ENCODE measurements at places on chromosomes 7 and 10.

- no peak for DNase-seq
Measured at GRCh38 chr7:44460325-44460724, 30.1 kb downstream of the NUDCD3 start.

DNA sequence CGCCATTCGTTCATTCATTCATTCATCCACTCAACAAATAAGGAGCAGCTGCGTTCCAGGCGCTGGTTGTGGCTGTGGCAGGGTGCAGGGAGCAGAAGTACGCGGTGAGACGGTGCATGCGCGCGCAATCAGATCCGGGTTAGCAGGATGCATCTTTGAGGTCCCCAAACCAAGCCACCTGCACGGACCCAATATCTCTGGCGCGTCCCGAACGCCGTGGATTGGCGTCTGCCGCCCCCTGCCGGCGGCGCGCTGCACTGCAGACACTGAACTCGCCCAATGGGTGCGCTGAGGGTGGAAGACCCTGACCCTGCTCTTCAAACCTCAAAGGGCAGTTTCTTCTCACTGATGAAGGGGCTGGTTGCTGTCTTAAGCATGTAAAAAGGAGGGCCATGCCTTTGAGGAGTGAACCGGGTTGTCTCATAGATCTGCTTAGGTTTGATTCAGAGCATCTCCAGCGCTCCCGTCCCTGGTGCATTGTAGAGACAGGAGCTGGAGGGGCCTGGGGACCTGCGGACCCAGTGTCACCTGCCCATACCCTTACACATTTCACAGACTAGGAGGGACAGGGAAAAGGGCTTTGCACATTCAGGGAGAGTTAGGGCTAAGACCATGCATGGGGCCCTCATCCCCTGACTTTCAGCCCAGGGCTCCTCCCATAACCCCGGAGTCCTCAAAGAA, 102.5 kb downstream of the RAMP3 start:
- DNase-seq: peak; percentile 22

DNA sequence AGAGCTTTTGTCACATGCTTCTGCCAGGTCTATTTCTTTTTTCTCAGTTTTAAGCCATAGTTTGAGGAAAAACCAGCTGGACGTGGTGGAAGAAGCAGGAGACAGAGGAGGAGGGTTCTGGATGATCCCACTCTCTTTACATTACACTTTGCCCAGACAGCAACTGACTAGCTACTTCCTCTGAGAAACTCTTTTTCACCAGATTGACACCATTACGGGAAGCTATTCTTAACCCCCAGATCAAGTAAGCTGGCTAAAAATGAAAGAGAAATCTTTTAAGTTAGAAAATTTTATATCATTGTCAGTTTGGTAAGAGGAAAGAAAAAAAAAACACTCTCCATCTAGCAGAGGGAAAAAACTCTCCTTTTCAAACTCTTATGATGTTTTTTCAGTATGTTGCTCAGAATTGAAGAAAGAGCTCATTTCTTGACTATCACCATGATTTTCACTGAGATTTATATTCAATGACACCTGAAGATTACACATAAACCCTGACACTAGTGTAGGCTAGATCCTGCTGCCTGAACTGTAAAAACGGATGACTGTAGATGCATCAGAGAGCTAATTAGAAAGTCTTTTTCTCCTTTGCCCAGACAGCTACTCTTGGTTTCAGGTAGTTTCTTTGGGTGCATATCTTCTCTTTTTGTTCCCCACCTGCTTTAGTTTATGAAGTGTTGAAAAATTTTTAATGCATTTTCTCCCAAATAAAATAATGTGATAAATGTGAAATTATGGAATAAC, 203.1 kb downstream of the TFEC start:
- no peak for DNase-seq

DNA sequence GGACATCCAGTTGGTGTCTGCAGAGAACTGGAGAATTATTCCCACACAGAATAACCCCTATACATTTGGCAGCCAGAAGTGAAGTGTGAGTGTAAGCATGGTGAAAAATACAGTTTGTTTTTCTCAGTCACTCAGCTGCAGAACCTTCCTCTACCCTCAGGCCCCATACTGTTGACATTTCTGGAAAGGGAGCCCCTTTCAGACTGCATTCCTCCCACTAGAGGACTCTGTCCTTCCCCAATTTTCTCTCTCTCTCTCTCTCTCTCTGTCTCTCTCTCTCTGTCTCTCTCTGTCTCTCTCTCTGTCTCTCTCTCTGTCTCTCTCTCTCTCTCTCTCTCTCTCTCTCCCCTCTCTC, 86.8 kb upstream of the STEAP1B start:
- no peak for DNase-seq

GRCh38 chr10:47423476-47423875, 39.4 kb upstream of the ZNF488 start:
- no peak for DNase-seq

GRCh38 chr10:78283069-78283682, 249.5 kb downstream of the RPS24 start:
- DNase-seq: no peak

- DNase-seq: peak; percentile 57
Measured at GRCh38 chr10:61621605-61622051, 41.1 kb upstream of the CABCOCO1 start.

DNA sequence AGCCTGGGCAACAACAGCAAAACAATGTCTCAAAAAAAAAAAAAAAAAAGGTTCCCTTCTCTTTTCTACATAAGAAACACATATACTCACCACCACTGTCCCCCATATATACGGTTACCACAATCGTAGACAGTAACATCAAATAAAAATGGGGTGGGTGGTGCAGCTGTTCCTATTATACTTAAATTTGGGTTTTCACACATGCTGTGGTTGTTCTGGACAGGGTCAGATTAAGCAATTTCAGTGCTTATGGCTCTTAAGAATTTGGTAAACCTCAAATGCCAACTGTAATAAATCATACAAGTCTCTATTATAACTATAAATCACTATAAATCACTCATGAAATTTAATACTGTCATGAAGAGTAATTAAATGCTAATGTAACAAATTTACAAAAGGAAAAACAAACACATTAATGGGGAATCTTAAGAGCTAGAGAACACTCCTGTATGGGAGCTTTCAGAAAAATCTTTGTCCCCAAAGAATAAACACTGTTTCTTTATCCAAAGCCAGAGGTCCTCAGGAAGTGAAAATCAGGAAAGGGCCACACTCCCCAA, 143.6 kb downstream of the GLI3 start:
- DNase-seq: no peak

- DNase-seq: no peak
Measured at GRCh38 chr10:89535171-89536012, at the start of gene SLC16A12. Gene SLC16A12, minus strand, starts transcription at chr10:89535594. Its CDS starts 73,016 bp downstream, at chr10:89462578.

- no peak for DNase-seq
Measured at GRCh38 chr10:22682237-22683139, 31.9 kb downstream of the PIP4K2A start.

DNA sequence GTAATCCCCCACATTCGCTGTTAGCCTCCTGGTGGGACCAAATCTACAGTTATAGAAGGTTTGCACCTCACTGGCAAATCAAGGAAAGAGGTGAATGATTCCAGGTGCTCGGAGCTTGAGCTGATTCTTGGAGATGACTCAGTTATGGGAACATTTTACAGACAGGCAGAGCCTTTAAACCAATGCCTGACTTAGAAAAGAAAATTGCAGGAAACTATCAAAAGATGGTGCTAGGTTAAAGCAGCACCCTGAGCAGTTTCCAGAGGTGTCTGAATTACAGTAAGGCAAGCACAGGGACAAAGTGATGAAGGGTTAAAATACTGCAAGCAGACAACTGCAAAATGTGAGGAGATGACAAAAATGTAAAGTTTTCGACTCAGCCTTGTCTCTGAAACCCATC, 2.9 kb downstream of the LRRTM3 start:
- no peak for DNase-seq

DNA sequence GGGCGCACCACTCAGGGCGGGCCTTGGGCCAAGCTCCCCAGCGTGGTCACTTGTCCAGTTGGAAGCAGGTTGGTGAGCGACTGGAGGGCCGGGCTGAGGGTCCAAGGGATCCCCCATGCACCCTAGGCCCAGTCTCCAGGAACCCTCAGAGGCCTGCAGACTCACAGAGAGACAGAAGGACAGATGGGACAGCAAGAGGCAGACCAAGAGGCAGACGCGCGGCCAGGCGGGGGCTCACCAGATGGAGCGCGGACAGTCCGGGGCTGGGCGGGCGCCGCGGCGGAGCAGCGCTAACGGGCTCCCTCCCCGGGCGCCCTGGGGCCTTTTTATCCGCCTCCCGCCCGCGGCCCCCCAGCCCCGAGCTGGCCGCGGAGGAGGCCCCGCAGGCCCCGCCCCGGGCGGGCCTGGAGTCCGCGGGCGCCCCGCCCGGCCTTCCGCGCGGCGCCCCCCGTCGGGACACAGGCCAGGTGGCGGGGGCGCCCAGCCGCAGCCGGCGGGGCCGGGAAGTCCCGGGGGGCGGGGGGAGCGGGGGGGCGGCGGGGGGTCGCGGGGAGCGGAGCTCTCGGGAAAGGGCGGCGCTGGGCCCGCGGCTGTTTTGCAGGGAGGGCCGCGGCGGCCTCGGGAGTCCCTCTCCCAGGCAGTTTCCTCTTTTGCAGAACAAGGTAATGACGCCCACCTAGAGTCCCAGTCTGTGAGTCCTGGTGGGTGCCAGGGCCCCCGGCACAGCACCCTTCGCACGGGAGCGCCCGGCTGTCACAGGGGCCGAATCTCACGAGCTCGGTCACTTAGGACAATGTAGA, at the start of gene LOXL4:
TSS of gene LOXL4 (minus strand) at position 301 of the 800 bp plus-strand sequence. CDS start 5,175 bp downstream, outside the sequence.
- DNase-seq: no peak

- DNase-seq: no peak
Measured at GRCh38 chr10:74050653-74051052, 52.7 kb downstream of the VCL start.

DNA sequence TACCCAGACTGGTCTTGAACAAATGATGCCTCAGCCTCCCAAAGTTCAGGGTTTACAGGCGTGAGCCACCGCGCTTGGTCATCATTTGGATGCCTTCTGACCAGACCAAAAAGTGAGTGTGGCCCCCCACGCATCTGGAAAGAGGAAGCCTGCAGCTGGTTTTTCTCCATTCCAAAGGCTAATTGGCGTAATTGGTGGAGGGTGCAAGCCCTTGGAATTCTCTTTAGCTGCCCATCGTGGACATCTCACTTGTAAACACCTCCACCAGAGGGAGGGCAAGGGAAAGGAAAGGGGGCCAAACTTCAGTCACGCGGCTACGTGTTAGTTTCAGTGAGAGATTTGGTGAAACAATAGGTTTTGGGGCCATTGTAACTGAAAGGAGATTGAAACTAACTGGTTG, 4.1 kb upstream of the ARHGAP21 start:
- no peak for DNase-seq

DNA sequence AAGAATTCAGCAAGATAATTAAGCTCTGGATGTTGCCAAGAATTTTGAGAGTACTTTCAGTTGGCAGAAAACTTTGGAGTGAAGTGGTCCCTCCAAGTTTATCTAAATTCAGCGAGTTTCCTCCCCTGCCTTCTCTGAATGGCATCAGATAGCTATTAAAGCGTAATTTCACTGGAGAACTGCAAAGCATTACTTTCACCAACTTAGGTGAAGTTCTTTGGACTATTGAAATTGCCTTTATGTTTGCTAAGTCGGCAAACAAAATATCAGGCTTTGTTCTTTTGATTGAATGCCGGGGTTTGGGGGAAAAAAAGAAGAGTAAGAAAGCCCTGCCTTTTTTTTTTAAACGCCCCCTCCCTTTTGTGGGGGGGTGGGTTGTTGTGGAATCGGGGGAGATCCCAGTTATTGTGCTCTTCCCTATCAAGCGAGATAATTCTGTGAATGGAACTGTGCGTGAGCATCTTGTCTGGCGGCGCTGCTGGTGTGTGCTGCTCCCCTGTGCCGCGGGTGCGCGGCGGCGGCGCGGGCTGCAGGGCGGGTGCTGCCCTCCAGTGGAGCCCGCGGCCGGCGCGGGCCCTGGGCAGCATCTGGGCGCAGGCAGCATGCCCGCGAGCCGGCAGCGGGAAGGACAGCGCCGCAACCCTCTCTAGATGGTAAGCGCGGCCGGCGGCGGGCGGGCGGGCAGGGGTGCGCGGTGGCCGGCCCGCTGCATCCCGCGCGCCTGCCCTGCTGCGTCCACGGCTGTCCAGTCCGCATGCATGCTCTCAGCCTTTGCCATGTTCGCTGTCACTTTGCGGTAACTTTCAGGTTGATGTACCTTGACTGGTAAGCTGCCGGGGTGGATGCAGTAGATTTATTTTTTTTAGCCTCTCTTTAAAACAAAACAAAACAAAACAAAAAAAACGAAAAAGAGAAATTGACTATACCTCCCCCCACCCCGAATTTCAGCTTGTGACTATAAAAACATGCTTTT, 176.5 kb downstream of the TCF7L2 start:
- DNase-seq: peak; percentile 53

DNA sequence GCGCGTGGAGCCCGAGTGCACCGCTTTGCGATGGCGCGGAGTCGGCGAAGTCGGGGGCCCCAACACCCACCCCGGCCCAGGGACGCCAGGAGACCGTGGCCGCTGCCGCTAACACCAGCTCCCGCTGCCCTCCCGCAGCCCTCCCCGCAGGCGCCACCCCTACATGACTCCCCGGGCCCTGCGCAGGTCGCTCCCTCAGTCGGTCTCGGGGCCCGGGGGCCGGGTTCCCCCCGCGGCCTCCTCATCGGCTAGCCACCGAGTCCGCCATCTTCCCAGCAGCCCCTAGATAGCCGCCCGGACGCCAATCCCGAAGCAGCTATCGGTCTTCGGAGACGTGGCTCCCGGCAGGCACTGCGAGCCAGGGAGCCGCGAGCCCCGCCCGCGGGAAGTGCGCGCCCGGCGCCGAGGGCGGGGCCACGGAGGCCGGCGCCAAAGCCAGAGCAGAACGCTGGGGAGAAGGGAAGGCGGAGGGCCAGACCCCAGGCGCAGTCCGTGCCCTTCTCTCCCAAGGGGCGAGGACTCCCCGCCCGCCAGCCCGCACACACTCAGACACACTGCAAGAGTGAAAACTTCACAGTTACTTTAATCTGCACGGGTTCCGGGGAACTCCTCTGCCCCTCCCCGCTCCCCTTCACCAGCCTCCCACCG, at the start of gene FASTK:
TSS of gene FASTK (minus strand) at position 288 of the 648 bp plus-strand sequence. CDS start at position 245, 43 bp downstream.
- DNase-seq: peak; percentile 91

DNA sequence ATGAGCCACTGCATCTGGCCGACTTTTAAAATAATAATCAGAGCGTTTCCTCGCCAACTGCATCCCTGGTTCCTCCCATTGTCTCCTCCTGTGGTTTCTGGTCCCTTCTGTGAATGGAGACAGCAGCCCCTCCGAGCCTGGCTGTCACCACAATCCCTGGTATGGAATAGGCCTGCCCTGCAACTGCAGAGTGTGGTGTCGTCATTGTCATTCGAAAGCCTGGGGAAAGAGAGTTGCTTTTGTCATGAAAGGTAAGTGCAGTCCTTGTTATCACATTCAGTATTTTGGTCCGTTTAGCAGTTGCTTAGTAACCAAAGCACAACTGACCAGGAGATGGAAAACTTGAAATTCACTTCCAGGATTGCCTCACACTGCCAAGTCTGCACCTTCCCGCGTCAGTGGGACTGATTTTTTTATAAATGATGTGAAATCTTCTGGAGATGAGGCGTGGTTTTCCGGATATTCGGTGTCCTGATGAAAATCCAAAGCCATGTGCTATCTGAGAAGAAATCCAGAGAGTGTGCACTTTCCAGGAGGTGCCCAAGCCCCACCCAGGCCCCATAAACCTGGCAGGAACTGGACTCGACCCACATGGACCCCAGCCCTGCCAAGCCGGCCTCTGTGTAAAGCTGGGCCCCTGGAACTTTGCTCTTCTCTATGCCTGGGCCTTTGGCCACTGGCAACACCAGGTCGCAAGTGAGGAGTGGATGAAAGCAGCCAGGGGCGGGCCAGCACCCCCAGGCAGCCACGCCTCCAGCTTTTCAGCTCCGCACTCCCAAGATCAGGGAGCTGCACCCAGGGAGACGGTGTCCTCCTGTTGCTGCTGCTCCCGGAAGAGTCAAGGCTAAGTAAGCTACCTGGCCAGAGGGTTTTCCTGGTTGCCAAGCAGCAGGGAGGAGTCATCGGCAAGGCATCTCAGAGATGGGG, 133.7 kb upstream of the SH2B2 start:
- DNase-seq: no peak
